ENCODE measurements at places on chromosomes 5 and 9. TPM values are rescaled to one million over a fixed set of nuclear protein-coding genes. Genes with fewer than 3 reads are reported as not detected.

DNA sequence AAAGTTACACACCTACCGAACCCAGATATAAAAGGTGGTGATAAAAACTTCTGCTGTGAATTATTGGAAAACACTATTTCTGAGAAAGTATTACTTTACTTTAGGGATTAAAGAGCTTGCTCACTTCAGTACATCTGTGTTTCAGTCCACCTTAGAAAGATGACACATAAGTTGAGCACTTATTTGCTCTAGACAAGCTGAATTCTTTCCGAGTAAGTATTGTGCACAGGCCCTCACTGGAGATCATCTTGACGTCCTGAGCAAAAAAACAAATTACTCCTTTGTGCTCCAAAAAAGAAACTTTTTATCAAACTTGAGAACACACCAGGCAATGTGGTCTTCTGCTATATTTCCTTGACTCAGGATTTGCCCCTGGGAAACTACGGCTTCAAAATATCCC lies 231.0 kb upstream of the GRAMD2B start:
- H3K27me3 ChIP-seq = no peaks in the 10 kb centered on the region
- H3K27ac ChIP-seq = no peak overlapping the region
- DNase-seq = no peak
- no peak overlapping the region for H3K4me3 ChIP-seq
- no peaks in the 10 kb centered on the region for H3K36me3 ChIP-seq

The TMEM267 gene
- 5.0 TPM for total RNA-seq

DNA sequence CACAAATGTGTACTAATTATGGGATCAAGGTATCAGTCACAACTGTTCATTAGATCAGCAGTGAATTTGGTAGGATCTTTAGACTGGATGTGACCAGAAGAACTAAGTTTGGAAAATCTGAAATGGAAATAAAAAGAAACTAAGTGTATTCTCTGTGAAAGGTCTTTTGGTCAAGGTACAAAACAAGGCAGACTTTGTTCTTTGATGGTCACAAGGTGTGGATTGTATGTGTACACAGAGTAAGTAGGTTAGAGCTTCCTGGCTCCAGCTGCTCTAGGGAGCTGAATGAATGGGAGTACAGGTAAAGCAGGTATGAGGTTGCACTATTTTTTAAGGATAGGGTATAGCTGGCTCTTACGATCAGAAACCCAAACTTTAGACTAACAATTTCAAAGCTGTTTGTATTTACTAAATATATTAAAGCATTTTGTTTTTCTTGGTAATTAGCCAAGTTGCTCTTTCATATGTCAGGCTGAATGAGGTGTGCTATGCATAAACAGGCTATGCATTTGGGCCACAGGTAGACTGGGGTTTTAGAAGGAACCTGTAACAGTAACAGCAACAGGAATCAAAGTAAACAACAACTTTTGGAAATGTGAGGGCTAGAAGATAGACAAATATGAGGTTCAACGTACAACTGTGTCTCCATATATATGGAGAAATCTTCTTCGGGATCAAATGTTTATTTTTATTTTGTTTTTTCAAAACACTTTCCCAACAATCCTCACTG lies 32.5 kb downstream of the FAM169A start:
- no peak for DNase-seq
- H3K4me1 ChIP-seq = peaks cover 13% of the 10 kb centered on the region
- no peak overlapping the region for H3K27ac ChIP-seq
- H3K27me3 ChIP-seq = no peaks in the 10 kb centered on the region
- H3K4me3 ChIP-seq = no peak overlapping the region

The CMBL gene
- total RNA-seq = 125 TPM

DNA sequence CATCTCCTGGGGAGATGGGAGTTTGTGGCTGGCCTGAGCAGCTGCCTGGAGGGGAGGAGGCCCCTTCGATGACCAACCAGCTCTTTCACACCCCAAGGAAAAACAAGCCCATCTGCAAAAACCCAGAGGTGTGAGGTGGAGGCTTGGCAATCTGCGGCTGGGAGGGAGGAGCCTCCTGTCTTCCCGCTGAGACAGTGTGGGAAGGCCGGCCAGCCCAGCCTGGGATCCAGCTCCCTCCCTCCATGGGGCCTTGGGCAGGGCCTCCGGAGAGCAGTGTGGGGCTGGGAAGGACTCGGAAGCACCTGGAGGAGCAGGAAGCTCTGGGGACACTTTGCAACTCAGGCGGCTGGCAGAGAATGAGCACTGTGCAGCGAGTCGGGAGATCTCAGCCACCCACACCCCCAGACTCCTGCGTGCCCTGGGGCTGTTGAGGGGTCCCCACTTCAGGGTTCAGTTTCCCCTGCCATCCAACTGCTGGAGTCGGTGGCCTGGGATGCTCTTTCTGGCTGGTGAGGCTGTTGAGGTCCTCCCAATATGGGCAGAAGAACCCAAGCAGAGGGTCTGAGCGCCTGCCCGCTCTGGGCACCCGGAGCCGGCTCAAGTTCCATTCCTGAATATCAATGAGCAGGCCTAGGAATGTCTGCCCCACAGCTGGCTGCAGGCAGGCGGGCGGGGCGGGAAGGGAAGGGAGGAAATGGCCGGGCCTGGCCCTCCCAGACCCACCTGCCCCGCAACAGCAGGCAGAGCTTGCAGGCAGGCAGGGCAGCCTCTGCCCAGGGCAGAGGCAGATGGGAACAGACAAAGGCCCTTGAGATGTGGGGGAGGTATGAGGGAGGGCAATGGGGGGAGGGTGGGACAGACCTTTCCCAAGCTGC lies 101.1 kb downstream of the FGF18 start:
- no peaks in the 10 kb centered on the region for H3K36me3 ChIP-seq
- no peak overlapping the region for H3K4me3 ChIP-seq
- DNase-seq = no peak
- H3K27me3 ChIP-seq = no peaks in the 10 kb centered on the region
- no peak overlapping the region for H3K27ac ChIP-seq

- H3K27me3 ChIP-seq = no peaks in the 10 kb centered on the region
- no peaks in the 10 kb centered on the region for H3K36me3 ChIP-seq
- H3K4me1 ChIP-seq = no peaks in the 10 kb centered on the region
- DNase-seq = no peak
Observed at GRCh38 chr5:131245312-131245711, 18.5 kb upstream of the CDC42SE2 start.

The IFNA4 gene
- total RNA-seq = not detected

DNA sequence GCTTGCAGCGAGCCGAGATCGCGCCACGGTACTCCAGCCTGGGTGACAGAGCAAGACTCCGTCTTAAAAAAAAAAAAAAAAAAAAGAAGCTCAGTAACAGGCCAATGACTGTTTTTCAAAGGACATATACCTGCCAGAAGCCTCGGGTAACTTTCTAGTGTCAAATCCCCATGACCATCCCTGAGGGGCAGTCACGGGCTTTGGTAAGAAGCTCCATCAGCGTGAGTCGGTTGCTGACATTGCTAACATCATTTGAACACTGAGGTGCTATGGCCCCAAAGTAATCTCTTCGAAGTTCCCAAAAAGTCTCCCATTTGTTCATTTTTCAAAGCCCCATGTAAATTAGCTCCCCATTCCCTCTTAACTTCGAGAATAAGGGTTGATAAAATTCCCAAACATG lies 11.6 kb downstream of the NAIP start:
- H3K27me3 ChIP-seq = no peaks in the 10 kb centered on the region
- no peak overlapping the region for H3K4me3 ChIP-seq
- no peaks in the 10 kb centered on the region for H3K4me1 ChIP-seq
- no peak overlapping the region for H3K27ac ChIP-seq
- no peak for DNase-seq
- no peaks in the 10 kb centered on the region for H3K36me3 ChIP-seq

The ZNF366 gene
- total RNA-seq = 0.92 TPM

DNA sequence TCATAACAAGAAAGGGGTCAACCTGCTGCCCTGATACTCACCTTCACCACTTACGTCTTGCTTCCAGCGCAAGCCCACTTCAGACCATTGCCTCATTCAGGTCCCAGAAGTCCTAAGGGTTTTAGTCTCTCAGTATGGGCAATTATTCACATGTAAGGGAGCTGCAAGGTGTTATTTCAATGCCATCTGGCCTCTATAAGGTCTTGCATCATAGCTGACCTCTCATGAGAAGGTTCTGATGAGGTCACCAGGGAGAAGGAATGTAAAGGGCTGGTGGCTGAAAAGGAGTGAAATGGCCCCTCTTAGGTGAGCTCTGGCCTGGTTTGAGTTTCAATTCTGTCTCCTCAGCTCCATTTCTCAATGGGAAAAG lies 1.5 kb upstream of the MARCHF3 start:
- no peak overlapping the region for H3K4me3 ChIP-seq
- H3K36me3 ChIP-seq = no peaks in the 10 kb centered on the region
- H3K27me3 ChIP-seq = no peaks in the 10 kb centered on the region
- H3K27ac ChIP-seq = no peak overlapping the region

DNA sequence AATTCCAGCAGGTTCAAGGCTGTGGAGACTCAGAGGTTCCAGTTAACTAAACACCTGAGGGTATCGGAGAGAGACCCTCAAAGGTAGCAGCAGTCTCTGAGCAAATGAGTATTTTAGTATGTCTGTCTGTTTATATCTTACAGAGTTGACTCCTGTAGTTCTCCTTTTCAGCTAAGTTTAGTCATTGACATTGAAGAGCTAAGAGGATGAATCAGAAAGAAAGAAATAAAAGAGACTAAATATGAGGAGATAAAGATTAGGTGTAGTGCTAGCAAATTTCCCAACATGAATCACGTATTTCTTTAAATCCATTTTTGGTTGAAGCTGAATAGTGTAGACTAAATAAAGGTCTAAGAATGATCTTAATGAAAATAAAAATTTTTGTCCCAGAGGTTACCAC lies 474.0 kb upstream of the RGMB start:
- no peaks in the 10 kb centered on the region for H3K4me1 ChIP-seq
- H3K4me3 ChIP-seq = no peak overlapping the region
- no peak overlapping the region for H3K27ac ChIP-seq

The FBLL1 gene
- not detected for total RNA-seq

The PRDM9 gene
- total RNA-seq = not detected

- H3K4me3 ChIP-seq = no peak overlapping the region
- no peak for DNase-seq
- H3K4me1 ChIP-seq = peaks cover 7% of the 10 kb centered on the region
- H3K27ac ChIP-seq = no peak overlapping the region
- no peaks in the 10 kb centered on the region for H3K36me3 ChIP-seq
Observed at GRCh38 chr5:77768978-77769377, 7.2 kb downstream of the TBCA start.

GRCh38 chr9:8751406-8751930 lies 951.9 kb upstream of the DMAC1 start:
- no peak for DNase-seq
- H3K4me1 ChIP-seq = no peaks in the 10 kb centered on the region
- H3K27me3 ChIP-seq = no peaks in the 10 kb centered on the region
- no peaks in the 10 kb centered on the region for H3K36me3 ChIP-seq

The CD14 gene
- 239 TPM for total RNA-seq

DNA sequence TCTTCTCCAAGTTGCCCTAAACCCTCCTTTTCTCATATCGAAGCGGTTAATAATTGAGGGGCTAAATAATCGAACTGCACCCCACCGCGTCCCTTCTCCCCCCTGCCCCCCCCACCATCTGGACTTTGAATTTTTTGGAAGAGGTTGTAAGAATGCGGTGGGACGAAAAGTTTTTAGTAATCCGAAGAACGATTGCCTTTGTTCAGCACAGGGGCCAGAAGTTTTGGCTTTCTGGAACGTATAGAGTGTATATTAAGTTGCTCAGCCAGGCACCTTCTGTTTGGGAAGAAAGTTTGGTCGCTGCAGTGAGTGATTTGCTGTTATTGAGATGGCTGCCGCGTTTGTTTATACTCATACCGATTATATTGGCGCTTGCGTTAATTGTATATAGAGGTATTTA lies 518 bp downstream of the ERBIN start:
- H3K36me3 ChIP-seq = no peaks in the 10 kb centered on the region
- no peak for DNase-seq
- H3K27ac ChIP-seq = peak overlapping the region; percentile 99
- no peaks in the 10 kb centered on the region for H3K4me1 ChIP-seq
- peak overlapping the region; percentile 86 for H3K4me3 ChIP-seq

- no peak overlapping the region for H3K27ac ChIP-seq
- H3K27me3 ChIP-seq = no peaks in the 10 kb centered on the region
- H3K36me3 ChIP-seq = no peaks in the 10 kb centered on the region
- DNase-seq = no peak
Observed at GRCh38 chr9:33458444-33458843, 11.1 kb upstream of the AQP3 start.

The SH3RF2 gene
- 2.7 TPM for total RNA-seq

DNA sequence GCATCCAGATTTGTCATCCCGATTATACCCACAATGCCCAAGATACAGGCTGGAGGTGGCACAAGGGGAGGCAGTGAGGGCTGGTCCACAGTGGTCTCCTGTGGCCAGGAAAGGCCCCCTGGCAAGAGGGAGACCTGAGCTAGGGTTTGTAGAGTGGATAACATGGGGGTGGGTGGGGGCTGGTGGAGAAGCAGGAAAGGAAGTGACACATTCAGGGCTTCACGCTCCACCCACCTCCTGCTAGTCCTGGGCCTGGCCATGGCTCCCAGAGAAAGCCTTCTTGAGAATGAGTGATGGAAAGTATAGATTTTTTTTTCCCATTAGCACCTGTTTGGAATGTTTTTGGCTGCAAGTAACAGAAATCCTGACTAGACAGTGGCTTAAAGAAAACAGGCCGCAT lies 81.3 kb downstream of the ANKRD33B start:
- no peak overlapping the region for H3K27ac ChIP-seq
- no peaks in the 10 kb centered on the region for H3K36me3 ChIP-seq
- H3K4me3 ChIP-seq = no peak overlapping the region

The SHOC1 gene
- not detected for total RNA-seq

The MSMP gene
- not detected for total RNA-seq

DNA sequence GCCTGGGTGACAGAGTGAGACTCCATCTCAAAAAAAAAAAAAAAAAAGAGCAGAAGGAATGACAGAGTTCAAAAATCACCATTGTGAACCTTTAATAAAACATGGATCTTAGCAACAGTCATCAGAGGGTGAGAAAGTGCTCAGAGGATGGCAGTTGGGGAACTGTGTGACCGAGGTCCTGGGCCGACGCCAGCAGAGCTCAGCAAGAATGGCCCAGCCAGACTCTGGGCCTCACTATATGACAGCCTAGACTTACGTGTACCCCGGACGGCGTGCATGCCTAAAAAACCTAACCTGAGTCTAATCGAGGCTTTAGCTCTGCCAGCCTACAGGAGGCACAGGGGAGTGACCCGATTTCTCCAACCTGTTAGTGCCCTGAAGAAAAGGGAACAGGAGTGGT lies 64.3 kb downstream of the MVB12B start:
- no peak overlapping the region for H3K27ac ChIP-seq
- no peak for DNase-seq
- no peak overlapping the region for H3K4me3 ChIP-seq

GRCh38 chr9:107929443-107929842 lies 439.9 kb upstream of the KLF4 start:
- no peaks in the 10 kb centered on the region for H3K4me1 ChIP-seq
- no peaks in the 10 kb centered on the region for H3K27me3 ChIP-seq
- no peaks in the 10 kb centered on the region for H3K36me3 ChIP-seq
- DNase-seq = peak; percentile 49
- H3K4me3 ChIP-seq = no peak overlapping the region
- no peak overlapping the region for H3K27ac ChIP-seq

Measured in right lobe of liver (tissue), 6 donors.